ENCODE measurements at places on chromosomes 1 and 21. TPM values are rescaled to one million over a fixed set of nuclear protein-coding genes. Genes with fewer than 3 reads are reported as not detected.
A peak's percentile ranks its signal among the peaks of the same experiment; 100 is the strongest.

GRCh38 chr1:34842952-34843371 lies 16.6 kb downstream of the SMIM12 start:
- DNase-seq, result no peak

- DNase-seq, result no peak
These were observed 176.4 kb downstream of the DHRS3 start for GRCh38 chr1:12441414-12442105.

DNA sequence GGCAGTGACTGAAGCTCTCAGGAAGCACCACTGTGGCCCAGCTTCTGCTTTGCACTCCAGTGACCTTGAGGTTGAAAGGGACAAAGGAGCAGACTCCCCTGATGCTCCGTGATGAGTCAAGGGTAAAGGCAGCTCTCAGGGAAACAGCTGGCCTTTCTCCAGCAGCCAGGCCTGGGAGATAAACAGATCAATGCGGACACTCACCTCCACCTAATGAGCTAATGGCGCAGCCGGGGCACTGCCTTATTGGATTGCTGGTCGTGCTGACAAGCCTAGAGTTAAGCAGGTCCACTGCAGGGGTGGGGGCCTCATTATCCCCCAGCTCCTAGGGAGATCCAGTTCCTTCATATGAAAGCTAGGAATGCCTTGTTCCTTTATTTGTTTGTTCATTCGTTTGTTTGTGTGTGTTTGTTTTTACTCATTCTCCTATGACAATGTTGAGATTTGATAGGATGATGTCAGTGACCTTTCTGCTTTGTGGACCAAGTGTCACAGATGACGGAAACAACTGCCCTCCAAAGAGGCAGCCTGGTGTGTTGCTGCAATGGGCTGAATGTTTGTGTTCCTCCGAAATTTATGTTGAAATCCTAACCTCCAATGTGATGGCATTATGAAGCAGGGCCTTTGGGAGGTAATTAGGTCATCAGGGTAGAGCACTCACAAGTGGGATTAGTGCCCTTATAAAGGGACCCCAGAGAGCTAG lies 141.4 kb upstream of the BEND5 start:
- no peak for DNase-seq

DNA sequence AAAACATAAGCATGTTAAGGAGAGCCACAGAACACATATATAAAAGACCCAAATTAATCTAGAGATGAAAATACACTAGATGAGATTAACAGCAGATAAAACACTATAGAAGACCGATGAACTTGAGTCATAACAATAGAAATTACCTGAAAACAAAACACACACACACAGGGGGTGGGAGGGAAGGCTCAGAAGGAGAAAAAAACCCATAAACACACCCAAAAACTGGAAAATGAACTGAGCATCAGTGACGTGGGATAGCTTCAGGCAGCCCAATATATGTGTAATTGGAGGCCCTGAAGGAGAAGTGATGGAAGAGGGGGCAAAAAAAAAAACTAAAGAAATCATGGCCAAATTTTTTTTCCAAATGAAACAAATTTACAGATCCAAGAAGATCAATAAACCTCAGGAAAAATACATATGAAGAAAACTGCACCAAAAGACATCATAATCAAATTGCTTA lies 11.4 kb downstream of the ALDH9A1 start:
- no peak for DNase-seq

DNA sequence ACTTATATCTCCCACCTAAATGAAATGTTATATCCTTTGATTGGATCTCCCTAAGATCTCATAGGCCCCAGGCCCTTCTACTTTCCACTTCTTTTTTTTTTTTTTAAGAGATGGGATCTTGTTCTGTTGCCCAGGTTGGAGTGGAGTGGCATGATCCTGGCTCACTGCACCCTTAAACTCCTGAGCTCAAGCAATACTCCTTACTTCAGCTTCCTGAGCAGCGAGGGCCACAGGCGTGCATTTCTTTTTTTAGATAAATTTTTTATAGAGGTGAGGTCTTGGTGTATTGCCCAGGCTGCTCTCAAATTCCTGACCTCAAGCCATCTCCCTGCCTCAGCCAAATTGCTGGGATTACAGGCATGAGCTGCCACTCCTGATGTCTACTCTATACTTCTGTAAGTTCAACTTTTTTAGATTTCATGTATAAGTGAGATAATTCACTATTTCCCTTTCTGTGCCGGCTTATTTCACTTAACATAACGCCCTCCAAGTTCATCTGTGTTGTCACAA lies 987.5 kb upstream of the NCAM2 start:
- no peak for DNase-seq

- no peak for DNase-seq
These were observed 23.6 kb downstream of the DISP3 start for GRCh38 chr1:11502516-11502915.

C1orf116 gene
- total RNA-seq, result 130 TPM

DNA sequence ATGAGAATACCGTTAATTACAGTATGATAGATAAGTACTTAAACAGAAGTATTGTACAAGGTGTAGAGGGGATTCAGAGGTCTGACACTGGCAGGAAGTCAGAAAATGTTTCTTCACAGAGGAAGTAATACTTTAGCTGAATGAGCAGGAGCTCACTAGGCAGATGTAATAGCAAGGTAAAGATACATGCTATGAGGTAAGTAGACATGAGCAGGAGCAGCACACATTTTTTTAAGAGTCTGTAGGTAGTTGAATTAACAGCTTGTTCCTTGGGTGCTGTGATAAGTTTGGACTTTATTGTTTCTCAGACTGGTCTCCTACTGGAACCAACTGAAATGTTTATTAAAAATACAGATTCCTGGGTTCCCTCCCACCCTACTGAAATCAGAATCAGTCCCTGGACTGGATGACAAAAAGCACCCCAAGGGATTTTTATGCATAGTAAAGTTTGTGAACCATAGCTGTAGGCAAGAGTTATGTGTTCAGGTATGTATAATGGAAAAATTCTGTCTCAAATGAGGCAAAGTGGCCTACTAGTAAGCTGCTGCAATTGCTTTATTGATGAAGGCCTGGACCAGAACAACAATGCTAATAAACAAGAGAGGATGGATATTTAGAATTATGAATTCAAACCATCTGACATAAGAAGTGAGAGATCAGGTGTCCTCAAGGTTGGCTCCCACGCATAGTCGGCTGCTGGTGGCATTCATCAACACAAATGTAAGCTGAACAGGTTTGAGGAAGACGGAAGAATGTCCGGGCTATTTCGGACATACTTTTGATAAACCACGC lies 902 bp downstream of the AP4B1 start:
- DNase-seq, result peak; percentile 9

RGS4 gene
- total RNA-seq, result 6.4 TPM

DNA sequence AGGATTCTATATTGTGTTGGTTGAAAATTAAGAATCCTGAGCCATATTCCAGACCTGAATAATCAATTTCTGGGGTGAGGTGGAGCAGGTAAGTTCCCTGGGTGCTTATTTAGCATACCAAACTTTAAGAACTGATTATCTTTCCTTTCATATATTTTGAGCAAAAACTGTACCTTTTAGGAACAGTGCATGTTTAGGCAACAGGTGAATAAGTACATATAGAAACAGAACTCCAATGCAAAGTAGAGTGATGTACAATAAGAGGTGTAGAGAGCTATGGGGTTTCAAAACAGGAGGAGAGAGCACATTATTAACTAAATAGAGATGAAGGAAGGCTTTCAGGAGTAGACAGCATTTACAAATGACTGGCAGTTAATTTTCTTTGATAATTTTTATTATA lies 28.7 kb downstream of the TMED5 start:
- no peak for DNase-seq

TMEM234 gene
- total RNA-seq, result 30.2 TPM
